ENCODE measurements at places on chromosomes 6 and 20.

DNA sequence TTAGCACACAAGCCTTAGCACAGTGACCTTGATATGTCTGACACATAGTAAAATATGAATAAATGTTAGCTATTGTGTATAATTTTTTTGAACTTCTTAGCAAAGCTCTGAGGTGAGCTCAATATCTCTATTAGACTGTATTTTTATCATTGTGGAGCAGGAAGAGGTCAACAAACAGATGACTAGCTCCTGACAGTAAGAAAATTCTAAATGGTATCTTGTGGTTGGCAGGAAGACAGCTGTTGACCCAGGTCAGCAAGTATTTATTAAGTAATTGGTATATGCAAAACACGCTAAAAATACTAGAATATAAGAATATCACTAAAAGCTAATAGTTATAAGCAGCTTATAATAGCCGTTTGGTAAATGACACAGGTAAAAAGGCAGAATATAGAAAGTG is 77.5 kb upstream of the MARCKS start:
- no peak for ATAC-seq

DNA sequence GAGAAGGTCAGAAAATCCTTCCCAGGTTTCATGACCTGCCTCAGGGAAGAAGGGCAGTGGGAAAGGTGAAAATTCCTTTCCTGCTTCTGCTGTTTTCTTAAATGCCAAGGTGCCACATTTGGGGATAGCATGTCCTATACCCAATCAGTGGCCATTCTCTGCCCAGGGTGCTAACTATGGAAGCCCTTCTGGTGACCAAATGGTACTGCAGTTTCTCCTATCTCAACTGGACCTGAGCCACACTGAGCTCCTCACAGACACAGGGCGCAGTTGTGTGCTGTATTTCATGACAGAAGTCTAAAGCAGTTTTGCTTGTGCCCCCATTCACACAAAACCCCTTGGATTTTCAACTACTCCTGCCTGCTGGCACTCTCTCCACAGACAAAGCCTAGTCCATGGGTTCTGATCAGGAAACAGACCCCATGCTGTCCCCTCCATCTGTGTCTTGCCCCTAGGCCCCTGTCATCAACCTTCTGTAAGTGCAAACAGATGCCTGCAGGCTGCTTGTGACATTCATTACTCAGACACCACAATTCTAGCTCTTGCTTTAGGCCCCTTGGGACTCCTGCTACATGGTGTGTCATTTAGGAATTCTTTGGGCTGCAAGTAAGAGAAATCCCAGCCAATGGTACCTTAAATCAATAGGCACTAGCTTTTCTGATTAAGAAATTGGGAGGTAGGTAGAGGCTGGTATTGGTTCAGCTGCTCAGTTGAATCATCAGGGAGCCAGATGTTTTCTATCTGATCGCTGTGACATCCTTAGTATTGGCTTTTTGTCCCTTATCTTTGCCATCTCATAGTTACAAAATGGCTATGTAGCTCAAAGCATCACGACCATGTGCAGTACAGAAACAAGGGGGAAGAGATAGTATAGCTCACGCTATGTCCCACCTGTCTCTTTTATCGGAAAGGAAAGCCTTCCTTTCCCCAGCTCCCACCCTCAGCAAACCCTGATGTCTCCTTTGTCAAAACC is 147.8 kb downstream of the CD83 start:
- ATAC-seq, result no peak

GRCh38 chr6:24899136-24899996 is 36.4 kb downstream of the RIPOR2 start:
- ATAC-seq, result peak; percentile 16

DNA sequence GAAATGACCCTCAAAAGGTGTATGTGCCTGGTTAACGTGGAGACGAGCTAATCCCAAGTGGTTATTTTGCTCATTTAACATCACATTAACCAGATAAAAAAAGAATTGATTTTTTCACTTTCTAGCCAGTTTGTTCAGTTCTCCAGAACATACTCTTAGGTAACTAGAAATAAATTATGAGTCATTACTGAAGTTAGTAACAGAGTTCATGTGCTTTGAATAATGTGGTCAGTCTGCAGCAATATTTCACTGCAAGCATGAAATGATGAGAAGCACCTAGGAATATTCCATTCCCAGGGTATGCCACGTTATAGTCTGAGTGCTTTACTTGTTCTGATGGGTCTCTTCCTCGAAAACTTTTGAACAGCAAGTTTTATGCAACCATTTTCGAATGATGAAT is 138.3 kb upstream of the INSM1 start:
- ATAC-seq, result no peak

DNA sequence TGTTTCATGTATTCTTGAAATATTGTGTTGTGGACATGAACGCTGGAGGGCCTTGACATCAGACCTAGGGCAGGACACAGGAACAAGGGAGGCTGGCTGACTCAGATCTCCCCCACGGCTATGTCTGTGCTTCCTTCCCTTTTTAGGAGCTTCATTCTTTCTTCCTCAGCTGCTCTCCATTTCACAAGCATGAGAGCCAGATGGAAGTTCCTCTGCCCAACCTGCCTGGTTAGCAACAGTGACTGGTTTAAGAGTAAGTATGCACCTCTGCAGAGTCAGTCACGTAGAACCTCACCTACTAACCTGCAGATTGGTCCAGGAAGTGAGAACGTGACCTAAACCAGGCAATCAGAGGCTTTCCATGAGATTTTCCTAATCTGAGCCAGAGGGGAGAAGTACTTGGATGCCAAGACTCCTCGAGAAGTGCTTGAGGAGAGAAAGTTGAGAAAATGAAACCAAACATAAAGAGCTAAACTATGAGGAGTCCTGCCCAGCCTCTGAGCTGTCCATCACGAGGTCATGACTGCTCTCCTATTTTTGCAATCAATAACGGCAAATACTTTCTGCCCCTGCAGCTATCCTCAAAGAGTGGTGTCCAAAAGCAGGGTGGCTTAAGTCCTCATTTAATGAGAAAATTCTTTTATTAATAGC is 465.2 kb upstream of the CITED2 start:
- ATAC-seq, result no peak

DNA sequence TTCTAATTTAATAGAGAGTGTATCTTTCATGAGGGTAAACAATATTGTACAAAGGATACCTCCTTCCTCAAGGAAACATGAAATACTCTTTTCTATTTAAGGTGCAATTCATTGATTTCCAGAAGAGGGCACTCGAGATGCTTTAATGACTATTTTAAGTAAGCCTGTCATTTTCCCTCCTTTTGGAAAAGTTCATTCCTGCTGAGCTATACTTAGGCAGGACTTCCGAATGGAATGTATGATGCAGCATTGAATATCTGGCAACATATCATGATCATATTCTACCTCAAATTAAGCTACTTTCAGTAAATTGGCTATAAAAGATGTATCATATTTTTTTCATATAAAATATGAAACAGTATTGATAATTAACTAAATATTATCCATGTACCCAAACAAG is 5.0 kb downstream of the DST start:
- ATAC-seq, result no peak

DNA sequence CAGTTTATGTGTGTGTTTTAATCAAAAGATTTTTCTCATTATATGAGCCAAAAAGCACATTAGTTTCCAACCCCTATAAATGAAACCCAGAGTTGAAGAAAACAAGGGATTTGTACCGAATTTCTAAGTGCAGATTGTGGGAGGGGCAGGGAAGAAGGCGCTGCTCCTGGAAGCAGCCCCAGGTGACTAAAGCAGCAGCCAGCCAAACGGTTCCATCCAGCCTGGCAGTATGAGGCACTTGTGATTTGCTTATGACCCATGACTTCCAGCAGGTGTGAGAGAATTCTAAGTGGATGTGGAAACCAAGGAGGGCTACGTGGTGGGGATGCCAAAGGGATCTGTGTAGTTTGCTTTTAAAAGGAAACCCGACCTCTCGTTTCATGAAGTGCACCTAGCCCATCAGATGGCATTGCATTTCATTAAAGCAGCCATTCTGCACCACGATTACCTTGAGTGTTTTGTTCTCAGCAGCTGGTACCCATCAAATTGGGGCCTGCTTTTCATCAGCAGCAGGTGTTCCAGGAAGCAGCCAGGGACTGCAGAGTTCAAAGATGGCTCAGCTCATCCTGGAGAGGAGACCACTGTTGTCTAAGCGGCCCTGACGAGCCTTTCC is 79.1 kb downstream of the DTD1 start:
- no peak for ATAC-seq

DNA sequence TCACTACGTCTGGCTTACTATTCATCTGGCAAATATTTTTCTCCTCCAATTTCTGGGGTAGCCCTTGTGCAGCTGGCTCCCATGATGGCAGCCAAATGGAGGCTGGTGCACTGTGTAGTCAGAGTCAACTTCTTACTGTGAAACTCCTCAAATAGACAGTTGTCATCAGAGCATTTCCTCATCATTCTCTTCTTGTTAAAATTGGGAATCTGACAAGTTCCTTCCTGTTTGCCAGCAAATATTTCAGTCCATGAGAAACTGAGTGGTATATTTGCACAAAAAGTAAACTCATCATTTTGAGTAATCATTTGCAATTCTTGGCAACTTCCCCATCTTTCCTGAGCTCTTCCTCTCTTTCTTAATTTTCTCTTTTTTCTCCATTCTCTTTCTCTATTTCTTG is 394.9 kb upstream of the RGS17 start:
- no peak for ATAC-seq

- ATAC-seq, result no peak
Observed at GRCh38 chr6:119647309-119647708, 297.7 kb upstream of the MAN1A1 start.

GRCh38 chr6:42020967-42021366 is 29.4 kb upstream of the TAF8 start:
- ATAC-seq, result peak; percentile 51

- ATAC-seq, result peak; percentile 75
Observed at GRCh38 chr6:44976677-44977641, 351.2 kb upstream of the RUNX2 start.

DNA sequence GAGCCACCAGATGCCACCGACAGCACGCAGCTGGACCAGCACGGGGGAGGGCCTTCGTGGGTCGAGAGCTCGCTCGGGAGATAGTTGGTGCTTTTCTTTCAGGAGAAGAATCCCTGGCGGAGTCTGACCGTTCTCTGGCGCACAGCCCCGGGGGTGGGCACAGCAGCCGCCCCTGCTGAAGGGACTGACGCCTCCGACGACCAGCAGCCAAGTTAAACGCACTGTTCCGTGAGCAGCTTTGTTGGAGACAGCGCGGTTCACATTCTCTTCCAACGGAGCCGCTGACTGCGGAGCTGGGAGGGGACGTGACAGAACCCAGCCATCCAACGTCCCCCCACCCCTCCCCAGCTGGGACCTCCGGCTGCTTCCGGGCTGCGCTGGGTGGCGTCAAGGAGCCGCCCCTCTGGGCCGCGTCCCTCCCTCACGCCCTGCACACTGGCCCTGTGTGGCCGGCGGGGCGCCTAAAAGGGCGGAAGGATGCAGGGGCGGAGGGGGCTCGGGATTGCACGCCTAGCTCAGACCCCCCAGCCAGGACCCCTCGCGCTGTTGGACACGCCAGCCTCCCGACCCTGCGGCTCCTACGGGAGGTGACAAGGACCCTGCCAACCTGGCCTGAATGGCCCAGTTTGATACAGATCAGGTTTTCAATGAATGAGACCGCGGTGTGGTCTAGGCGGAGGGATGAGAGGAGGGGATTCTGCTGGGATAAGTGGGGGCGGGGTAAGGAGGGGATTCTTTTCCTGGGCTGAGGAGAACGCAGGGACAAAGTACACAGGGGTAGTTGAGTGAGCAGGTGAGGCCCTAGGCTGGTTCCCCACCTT is 36.4 kb upstream of the KHDC1 start:
- ATAC-seq, result no peak

- no peak for ATAC-seq
Observed at GRCh38 chr6:37251211-37251780, 6.3 kb upstream of the TBC1D22B start.

DNA sequence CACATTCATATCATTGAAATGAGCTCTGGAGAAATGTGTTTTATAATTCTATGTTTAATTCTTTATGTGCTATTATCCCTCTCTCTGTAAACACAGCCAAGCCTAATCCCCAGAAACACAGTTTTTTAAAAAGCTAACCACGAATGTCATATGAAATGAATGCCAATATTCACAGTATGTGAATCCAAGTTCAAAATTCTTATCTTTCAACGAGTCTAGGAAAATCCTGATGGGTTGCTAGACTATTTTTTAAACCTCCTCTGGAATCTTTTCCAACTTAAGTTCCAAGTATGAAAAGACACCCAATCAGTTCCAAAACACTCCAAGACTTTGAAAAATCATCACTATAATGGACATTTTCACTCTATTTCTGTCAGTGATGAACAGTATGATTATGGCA is 689.3 kb downstream of the HACE1 start:
- no peak for ATAC-seq

DNA sequence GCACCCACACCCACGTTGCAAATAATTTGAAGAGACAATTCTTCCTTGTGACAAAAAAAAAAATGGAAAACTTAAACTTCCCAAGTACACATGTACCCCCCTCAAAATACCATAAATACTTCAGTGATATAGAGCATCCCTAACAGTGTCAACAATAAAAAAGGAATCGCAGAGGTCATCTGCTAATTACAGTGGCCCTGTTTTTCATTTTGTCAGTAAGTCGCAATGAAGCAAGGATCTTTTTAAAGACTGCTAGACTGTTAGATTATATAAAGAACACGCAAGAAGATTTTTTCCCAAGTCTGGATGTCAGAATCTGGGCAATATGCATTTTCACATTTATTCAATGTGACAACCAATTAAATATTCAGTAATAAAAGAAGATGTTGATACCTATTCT is 93.9 kb downstream of the EPB41L2 start:
- no peak for ATAC-seq

GRCh38 chr6:69974193-69974592 is 107.8 kb downstream of the COL19A1 start:
- ATAC-seq, result no peak

DNA sequence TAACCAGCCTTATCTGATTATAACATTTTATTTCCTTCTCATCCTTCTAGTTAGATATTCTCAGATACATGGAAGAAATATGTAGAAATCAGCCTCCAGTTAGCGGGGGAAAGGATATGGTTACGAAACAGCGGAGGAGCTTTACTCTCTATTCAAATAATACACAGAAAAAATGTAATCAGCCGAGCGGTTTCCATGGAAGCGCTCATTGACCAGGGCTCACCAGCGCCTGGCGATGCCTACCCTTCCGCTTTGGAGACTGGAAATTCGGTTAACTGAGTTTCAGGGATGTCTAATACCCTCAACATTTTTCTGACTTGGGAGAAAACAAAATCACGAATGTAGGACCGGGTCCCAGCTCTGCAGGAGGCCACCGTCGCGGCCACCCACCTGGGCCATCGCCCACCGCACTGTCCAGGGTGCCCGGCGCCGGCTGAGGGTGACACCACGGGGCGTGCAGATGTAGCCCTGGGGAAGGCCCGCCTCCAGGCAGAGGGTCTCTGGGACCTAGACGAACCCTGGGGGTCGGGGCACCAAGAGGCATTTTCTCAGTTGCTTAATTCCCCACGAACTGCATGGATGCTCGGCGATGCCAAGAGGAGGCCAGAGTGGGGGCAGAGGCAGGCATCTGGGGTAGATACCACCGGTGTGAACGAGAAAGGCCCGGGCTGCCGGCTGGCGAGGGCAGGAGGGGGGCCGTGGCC is 1.7 kb downstream of the PRR18 start:
- no peak for ATAC-seq
